CD4-positive, CD25-positive, alpha-beta regulatory T cell (primary cell): ENCODE measurements at places on chromosomes 5 and 9. TPM values are rescaled to one million over a fixed set of nuclear protein-coding genes. Genes with fewer than 3 reads are reported as not detected.

Gene CYSTM1
- 13.0 TPM for polyA plus RNA-seq

Gene PRSS3
- not detected for polyA plus RNA-seq

Gene CDO1
- polyA plus RNA-seq, result 0.16 TPM

Gene GLDC
- 0.25 TPM for polyA plus RNA-seq

Gene SHOC1
- not detected for polyA plus RNA-seq

DNA sequence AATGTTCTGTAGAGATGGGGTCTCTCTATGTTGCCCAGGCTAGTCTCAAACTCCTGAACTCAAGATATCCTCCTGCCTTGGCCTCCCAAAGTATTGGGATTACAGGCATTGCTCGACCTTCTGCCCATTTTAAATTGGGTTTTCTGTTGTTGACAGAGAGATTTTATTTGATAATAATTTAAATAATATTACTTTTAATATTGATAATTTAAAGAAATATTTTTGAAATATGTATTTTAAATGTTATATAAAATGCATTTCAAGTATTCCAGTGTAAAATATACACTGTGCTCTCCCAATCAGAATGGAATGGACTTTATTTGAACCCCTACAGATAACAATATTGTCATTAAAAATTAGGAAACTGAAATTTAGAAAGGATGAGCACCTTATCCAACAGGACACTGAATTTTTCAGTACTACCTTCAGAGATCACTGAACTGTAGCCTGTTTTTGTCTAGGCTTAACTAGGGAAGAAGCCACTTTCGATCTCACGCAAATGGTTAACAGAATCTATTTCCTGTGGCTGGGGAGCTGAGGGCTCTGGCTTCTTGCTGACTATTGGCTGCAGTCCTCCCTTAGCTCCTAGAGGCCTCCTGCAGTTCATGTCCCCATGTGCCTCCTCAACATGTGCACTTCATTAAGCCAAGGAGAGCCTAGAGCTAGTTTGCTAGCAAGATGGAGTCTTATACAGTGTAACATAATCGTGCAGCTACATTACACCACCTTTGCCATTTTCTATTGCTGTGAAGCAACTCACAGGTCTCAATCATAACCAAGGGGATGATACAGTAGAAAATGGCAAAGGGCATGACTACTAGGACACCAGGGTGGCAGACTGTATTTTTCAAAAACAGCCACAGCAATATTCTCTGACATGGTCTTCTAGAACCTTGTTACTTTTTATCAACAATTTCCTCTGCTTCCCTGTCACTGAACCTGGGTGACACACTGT lies 150.0 kb downstream of the CDC42SE2 start:
- DNase-seq, result peak; percentile 80

DNA sequence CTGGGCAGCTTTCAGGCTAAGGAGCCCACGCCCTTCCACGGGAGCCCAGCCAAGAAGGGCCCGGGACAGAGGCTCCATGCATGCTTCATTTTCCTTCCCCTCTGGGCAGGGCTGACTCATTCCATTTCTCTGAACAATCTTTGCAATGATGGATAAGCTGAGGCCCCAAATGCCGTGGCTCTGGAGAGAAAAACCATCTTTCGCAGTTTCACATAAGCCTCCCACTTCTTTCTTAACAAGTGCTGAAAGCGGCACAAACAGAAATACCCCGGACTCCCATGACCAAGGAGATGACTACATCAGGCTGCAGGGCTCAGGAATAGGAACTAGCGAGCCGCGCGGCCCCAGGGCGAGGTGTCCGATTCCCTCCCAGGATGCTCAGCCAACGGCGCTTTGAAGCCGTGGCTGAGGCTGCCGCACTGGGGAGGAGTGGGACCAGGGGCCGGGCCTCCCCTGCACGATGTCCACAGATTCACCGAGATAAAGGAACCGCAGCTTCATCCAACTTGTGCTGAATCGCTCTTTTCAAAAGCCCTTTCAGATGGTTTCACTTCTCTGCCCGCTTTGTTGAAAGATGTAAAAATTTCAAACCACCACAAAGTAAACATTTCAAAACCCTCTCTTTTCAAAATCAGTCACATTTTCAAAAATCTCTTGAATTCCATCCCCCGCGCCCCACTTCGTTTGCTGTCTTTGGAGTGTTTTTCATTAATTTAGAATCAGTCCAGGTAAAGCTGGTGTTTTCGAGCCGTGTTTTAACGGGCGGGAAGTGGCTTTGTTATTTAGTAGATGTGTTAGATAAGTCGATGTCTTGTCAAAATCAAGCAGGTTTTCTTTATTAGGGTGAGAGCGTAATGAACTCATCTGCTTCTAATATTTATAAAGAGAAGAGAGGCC lies 96.5 kb upstream of the LMX1B start:
- no peak for DNase-seq

DNA sequence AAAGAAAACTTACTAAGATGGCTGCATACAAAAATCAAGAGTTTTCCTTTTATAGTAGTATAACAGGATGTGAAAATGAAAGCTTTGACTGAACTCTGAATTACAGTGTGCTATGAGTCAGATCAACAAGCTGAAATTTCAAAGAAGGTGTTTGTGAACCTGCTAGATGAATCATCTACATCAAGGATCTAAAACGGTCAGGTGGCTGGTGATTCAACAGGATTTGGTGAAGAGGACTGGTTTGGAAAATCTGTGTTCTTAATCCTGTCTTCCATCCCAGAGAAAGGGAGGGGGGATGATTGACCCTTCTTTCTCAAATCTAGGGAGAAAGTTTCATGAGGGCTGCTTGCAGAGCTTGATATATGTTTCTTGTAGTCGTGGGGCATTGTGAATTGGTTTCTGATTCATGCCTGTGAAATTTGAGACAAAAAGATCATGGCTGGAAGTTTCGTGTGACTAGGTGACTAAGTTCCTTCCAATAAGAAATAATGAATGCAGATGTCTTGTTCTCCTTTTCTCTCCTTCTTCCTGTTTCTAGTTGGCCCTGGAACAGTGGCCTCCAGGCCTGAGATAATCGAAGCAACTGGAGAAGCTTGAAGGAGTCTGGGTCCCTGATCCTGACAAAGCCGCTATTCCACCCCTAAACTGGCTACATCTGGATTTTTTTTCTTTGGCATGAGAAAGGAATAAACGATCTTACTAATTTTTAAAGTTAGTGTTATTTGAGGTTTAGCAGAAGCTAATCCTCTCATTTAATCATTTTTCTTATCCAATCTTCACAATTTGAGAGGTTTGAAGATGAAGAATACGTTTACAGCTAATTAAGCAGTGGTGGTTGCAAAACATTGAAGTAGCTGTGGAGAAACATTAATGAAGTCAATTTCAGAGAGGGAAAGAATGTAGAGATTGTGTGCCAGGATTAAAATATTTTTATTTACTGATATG lies 67.2 kb downstream of the MRPS30 start:
- DNase-seq, result no peak

GRCh38 chr9:109791003-109791677 lies 11.1 kb downstream of the PALM2AKAP2 start:
- no peak for DNase-seq

DNA sequence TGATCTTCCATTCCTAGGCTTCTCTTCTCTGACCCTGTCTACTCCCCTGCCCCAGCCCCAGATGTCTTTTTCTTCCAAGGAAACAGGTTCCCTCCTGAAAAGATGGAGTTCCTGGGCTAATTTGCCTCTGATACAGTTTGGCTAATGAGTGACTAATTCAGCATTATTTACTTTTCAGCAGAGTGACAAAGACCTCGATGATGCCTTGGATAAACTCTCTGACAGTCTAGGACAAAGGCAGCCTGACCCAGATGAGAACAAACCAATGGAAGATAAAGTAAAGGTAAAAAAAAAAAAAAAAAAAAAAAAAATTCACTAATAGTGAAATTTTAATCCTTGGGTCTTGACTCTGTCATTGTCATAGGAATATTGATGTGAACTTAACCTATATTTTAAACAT lies 42.7 kb downstream of the ERAP1 start:
- DNase-seq, result no peak

DNA sequence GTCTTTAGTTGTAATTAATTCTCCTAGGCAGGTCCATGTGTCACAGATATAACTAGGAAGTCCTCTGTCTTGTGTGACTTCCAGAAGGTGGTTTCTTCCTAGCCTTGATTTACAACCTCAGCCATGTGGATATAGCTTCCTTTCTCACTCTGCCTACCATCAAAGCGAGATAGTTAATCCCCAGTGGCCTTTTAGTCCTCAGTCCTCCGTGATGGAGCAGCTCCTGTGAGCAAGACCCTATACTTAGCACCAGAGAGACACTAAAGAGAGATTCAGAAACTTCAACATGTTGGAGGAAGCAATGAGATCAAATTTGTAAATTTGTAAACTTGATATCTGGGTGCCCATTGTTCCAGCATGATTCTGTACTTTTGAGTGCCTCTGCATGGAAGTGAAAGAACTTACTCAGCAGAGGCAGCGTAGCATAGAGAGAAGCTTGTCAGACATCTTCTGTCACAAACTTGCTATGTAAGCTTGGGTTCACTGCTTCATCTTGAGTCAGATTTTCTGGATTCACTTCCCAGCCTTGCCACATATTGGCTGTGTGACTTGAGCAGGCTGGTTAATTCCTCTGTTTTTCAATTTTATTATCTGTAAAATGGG lies 170.2 kb upstream of the NR3C1 start:
- no peak for DNase-seq

- DNase-seq, result no peak
Measured at GRCh38 chr9:84271531-84271900, 69.0 kb downstream of the SLC28A3 start.

GRCh38 chr9:120307599-120307998 lies 272.4 kb downstream of the CDK5RAP2 start:
- DNase-seq, result no peak

- no peak for DNase-seq
Measured at GRCh38 chr9:113632776-113633590, 169.5 kb downstream of the RGS3 start.
